ENCODE measurements at places on chromosomes 4 and X.

DNA sequence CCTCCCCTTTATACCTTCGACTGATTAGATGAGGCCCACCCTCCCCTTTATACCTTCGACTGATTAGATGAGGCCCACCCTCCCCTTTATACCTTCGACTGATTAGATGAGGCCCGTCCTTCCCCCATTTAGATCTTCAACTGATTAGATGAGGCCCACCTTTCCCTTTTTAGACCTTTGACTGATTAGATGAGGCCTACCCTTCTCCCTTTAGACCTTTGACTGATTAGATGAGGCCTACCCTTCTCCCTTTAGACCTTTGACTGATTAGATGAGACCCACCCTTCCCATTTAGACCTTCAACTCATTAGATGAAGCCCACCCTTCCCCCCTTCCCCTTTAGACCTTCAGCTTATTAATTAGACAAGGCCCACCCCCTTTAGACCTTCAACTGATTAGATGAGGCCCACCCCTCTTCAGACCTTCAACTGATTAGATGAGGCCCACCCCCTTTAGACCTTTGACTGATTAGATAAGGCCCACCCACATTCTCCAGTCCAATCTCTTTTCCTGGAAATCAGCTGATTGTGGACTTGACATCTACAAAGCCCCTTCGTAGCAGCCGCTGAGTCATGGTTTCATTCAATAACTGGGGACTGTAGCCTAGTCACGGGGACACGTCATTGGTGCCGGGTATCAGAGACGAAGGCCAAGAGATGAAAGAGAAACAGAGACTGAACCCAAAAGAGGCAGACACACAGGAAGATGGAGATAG is 28.8 kb upstream of the IL3RA start:
- no peak for DNase-seq

GRCh38 chrX:18449236-18449635 is 23.8 kb downstream of the CDKL5 start:
- no peak for DNase-seq

GRCh38 chr4:18860836-18861530 is 839.4 kb upstream of the LCORL start:
- no peak for DNase-seq

DNA sequence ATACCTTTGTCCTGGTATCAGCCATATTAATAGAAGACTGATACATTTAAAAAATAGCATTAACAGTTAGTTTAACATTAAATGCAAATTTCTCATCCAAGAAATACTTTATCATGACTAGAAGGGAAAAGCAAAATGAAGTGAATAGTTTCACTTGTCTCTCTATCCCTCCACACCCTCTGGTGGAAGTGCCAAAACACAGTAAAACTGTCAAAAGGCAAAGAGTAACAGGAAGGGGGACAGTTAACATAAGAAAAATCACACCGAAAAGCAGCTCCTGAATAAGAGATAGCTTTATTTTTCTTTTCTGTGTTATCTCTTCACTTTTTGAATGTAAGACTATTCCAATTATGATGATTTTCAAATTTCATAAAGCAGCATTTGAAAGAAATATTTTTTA is 187.2 kb downstream of the FBXW7 start:
- no peak for DNase-seq

DNA sequence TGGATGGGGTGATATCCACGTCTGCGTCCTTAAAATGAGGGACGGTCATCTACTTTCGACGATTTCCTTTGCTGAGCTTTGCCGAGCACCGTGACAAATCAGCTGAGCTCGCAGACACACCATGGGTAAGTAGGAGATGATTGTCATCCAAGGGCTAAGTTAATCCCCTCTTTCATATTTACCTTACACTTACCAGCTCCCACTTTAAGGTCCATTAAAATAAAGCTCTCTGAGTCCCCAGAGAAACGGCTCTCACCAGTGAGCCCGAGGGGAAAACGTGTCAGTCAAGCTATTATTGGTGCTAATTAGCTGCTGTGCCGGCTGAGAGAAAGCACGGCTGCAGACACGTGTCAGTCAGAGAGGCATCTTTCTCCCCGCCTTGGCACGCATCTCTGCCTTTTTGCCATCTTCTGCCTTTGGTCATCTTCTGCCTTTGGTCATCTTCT is 72.2 kb downstream of the CRLF2 start:
- DNase-seq: no peak

DNA sequence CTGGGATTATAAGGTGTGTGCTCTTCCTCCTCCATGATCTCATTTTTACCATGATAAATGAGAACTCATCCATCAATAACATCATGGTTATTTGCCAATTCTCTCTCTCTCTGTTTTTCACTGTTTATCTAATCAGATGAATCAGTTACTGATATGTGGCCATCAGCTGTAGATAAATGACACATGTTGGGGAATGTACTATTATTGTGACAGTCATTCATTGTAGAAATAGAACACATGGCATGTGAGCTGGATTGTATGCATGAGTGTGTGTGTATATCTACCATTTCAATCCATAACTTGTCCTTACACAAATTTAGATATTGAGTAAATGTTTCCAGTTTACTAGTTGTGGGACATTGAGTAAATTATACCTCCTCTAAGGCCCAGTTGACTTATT is 53.0 kb downstream of the OSTC start:
- DNase-seq: no peak

- no peak for DNase-seq
Observed at GRCh38 chrX:13419918-13420317, 100.1 kb upstream of the ATXN3L start.

- DNase-seq: no peak
Observed at GRCh38 chr4:76250962-76251361, 559 bp upstream of the FAM47E start.

DNA sequence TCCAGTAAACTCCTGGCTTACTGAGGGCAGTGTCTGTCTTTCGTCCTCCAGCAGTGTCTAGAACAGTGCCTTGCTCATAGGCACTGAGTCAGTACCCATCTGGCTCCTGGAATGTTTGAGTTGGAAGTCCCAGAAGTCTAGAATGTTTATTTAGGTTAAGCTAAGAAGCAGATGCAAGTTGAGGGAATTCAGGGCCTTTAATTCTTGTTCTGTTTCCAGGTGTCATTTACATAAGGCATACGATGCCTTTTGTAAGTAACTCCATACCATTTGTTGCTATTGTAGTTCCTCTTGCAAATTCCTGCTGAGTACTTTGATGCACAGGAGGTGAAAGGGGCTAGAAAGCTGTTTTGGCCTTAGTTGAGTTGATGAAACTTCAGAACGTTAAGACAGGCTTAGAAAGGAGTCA is 22.2 kb downstream of the ARHGAP10 start:
- DNase-seq: no peak

DNA sequence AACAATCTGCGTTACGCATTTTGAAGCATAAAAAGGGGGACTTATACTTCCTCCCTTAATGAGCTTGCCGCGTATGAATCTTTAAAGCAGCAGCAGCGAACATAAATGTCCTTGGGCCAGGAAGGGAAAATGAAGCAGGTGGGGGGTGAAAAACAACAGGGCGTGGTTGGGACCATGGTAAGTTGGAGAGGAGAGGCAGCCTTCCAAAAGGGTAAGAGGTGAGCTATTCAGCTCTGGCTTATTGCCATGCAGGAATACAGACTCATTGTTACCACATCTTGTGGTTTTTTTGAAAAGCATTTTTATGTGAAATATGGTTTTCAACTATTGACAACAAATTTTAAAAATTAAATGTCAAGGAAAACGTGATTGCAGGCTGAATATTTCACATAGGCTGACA is 710.7 kb upstream of the FAM241A start:
- DNase-seq: no peak

DNA sequence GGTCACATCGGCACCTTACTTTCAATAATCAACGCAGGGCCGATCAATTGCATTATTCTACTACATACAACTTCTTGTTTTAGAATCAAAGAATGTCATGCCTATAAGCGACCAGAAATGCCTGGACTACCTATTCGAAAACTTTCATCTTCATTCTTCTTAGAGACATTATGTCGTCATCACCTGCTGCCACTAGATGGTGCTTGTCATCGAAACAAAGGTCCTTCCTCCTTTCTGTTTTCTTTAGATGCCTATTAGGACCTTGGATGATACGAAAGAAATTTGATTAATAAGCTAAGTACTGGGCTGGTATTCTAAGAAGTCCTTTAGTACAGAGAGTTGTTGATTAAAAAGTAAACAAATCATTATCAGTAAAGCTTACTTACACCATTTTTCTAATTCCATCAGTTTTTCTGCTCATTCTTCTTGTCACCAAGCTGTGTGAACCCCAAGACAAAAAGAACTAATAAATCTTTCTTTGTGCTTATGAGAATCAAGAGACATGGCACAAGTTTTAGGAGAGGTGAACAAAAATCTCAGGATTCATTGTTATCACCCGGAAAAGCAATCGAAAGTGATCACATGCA is 154.5 kb upstream of the SLC4A4 start:
- DNase-seq: no peak

DNA sequence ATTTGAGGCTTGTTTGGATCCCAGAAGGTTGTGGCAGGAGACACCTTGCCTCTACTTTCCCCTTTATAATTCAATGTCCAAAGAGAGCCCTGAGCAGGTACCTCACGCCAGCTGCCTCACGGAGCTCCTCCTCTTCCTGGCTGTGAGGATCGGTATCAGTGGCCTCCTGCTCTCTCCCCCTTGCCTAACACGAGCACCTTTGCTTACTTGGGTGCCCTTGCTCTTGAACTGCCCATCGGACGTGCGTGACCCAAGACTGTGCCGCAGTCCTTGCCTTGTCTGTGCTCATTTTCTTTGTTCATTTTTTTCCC is 27.8 kb upstream of the MSANTD1 start:
- DNase-seq: no peak

DNA sequence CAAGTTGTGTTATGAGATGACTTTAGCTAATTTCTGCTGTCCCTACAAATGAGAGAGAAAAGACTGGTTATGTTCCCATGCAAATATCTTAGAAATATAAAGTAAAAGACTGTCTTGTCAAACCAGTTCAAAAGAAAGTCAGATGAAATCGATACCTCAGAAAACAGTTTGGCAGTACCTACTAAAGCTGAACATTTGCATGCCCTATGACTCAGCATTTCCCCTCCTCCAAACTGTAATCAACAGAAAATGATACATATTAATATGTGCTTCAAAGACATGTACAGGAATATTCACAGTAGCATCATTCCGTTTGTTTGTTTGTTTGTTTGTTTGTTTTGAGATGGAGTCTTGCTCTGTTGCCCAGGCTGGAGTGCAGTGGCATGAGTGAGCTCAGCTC is 90.3 kb downstream of the ARX start:
- DNase-seq: no peak

- no peak for DNase-seq
Observed at GRCh38 chr4:24260923-24261564, 323.3 kb downstream of the DHX15 start.

DNA sequence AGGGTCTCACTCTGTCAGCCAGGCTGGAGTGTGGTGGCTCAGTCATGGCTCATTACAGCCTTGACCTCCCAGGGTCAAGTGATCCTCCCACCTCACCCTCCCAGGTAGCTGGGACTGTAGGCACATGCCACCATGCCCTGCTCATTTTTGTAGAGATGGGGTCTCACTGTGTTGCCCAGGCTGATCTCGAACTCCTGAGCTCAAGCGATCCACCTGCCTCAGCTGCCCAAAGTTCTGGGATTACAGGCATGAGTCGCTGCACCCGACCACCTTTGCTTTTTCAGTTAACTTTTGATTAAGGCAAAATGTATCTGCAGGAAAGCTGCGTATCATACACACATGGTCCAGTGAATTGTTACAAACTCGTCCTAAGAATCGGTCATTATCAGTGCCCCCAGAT is 16.5 kb upstream of the CLCN4 start:
- DNase-seq: no peak

GRCh38 chr4:183898456-183898855 is 6.7 kb upstream of the STOX2 start:
- DNase-seq: no peak

All from stimulated activated naive CD4-positive, alpha-beta T cell (primary cell).